ENCODE measurements at places on chromosomes 13 and 19.

- DNase-seq, result no peak
These were observed 249.0 kb downstream of the DLEU7 start for GRCh38 chr13:50594276-50595051.

DNA sequence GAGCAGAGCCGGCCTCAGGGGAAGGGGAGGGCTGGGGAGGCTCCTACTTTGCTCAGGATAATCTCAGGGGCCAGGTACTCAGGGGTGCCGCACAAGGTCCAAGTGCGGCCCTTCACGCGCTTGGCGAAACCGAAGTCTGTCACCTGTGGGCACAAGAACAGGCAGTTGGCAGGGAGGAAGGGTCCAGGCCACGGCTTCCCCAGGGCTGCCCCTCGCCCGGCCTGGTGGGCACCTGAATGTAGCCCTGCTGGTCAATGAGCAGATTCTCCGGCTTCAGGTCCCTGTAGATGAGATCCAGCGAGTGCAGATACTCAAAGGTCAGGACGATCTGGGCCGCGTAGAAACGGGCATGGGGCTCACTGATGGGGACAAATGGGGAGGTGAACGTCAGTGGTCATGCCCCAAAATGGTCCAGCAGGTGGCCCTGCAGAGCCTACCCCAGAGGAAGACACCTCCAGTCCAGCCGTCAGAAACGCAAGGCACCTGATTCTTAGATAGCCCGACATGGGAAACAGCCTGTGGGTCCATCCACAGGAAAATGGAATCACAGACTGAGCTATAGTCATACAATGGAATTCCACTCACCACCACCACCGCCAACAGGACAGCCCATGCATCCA lies 7.1 kb upstream of the SAMD1 start:
- DNase-seq, result no peak

GRCh38 chr19:28292822-28293500 lies 920.0 kb downstream of the UQCRFS1 start:
- peak; percentile 45 for DNase-seq

GRCh38 chr13:25252225-25252624 lies 35.1 kb downstream of the MTMR6 start:
- DNase-seq, result no peak

DNA sequence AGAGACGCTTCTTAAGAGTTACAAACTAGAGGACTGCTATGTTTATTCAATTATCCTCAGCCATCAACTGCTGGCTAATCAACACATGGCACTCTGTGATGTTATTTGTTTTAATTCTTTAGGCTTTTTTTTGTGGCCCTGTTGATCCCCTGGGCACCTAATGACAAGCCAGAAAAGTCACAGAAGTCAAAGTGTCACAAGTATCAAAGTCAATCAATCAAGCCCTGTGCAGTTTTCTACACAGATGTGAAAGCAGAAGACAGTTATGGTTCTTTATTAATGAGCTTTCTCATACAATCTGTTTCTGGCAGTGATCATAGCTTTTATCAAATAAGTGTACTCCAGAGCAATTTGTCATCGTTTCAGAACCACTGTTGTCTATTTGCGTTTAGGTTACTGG lies 34.3 kb downstream of the MYO16 start:
- DNase-seq, result no peak

DNA sequence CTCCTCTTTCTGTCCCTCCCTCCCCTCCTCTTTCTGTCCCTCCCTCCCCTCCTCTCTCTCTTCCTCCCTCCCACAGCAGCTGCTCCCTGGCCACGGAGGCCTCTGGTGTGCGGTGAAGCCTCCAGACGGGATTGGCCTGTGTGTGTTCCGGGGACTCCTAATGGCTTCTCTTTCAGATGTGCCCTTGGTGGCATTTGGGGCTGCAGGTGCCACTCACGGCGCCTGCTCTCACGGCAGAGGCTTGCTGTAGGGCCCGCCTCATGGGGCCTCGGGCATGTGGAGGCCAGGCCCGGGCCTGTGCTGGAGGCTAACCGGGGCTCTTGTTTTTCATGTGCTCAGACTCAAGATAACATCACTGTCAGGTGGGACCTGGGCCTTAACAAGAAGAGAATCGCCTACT lies 20.9 kb downstream of the UPF1 start:
- no peak for DNase-seq

DNA sequence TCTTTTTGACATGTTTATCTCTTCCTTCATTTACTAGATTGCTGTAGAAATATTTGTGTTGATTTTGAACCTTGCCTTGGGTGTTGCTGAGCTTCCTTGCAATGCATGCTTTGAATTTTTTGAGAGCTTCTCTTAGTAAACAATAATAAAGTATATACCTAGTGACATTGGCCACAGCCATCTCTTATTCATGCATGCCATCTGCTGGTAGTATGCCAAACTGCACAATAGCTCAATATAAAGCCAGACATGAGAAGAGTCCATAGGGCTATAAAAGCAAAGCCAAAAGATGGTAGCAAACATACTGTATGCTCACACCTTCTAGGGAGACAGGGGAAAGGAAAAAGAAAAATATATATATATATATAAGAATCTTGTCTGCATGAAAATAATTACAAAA lies 18.9 kb upstream of the ZSCAN5A start:
- peak; percentile 72 for DNase-seq

DNA sequence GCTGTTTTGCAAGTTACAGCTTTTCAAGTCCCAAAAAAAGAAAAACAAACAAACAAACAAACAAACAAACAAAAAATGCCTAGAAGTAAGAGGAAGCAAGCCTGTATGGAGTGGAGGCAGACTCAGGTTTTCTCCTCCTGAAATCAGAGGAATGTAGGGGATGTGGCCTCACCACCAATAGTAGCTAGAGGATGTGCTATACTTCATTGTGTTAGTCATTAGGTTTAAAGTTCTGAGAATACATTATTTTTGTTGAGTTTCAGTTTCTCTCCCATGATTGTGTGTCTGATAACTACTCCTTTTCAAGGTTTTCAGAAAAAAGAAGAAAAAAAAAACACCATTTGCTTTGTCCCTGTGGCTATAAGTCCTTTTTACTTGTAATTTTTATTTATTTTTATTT lies 524.5 kb downstream of the GPC6 start:
- no peak for DNase-seq

DNA sequence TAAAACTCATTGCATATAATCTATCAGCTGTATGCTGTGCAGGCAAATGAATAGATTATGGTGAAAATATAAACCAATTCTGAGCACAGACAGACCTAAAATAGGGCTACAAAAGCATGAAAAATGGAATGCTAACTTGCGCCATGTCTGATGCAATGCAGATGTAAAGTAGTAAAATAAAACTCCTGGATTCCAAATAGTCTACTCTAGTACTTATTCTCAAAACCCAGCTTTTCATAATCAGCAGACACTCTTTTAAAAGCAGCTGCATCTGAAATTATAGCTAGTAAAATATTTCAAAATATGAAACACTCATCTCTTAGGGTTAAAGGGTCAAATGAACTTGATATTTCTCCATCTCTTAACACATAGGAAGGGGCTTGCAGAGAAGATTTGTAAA lies 4.7 kb upstream of the POMP start:
- no peak for DNase-seq

DNA sequence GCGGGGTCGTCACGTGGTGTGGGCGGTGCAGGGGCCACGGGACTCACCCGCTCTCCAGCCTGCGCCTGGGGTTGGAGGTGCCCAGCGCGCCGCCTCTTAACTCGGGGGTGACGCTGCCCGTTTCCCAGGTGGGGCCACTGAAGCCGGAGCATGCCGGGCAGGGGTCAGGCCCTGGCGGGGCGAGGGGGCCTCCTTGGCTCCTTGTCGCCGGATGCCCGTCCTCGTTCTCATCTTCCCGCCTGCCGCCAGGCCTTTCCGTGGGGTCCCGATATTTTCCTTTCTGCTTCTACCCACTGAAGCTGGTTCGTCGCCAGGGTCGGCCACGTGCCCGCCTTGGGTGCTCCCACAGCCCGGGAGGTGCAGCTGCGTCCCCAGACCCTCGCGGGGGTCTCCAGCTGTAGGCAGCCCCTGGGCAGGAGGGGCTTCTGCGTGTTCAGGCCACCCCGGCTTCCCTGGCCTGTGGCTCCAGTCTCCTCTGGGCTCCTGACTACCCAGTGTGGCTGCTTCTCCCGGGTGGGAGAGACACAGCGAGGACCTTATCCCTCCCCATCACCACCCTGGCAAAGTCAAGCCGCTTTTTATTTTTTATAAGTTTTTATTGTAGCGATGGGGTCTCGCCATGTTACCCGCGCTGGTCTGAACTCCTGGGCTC lies 772 bp downstream of the FAM174C start:
- no peak for DNase-seq

All from stomach (tissue), 19 donors.